ENCODE measurements at places on chromosomes 2 and 18.

- no peak for DNase-seq
Observed at GRCh38 chr2:32222966-32223365, 41.7 kb downstream of the NLRC4 start.

GRCh38 chr18:36813101-36813775 is 15.6 kb downstream of the TPGS2 start:
- DNase-seq: no peak

DNA sequence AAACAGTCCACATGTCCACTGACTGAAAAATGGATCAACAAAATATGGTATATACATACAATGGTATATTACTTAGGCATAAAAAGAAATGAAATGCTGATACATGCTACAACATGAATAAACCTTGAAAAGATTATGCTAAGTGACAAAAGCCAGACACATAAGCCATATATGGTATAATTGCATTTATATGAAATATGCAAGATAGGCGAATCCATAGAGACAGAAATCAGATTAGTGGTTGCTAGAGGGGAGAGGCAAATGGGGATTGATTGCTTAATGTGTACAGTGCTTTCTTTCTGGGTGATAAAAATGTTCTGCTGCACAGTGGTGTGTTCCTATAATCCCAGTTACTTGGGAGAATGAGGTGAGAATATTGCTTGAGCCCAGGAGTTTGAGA is 171.0 kb downstream of the CYP26B1 start:
- no peak for DNase-seq

DNA sequence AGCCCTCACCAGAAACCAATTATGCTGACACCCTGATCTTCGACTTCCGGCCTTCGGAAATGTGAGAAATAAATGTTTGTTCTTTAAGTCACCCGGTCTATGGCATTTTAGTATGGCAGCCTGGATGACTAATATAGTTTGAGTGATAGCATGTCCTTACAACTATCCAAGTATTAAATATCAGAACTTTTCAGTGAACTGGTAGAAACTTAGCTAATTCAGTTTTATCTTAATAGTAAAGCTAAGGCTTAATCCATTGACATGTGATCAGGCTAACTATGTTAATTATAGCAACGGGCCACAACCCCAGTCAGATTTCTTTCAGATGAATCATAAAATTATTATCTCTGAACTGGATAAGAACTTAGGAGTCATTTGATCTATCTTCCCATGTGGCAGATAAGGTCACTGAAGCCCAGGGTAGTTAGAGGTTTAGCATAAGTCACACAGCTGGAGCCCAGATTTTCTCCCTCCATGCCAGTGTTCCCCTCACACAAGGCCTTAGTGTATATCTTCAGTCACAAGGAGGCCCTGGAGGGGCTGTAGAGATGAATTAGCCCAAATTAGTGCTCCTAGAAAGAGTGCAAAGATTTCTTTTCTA is 40.7 kb upstream of the UPP2 start:
- DNase-seq: no peak

GRCh38 chr2:219041252-219041651 is at the start of gene CFAP65:
CFAP65 (minus strand) TSS chr2:219041516; CDS start chr2:219039048, 2,468 bp downstream.
- no peak for DNase-seq
